ENCODE measurements at places on chromosomes 16 and 17.
A peak's percentile ranks its signal among the peaks of the same experiment; 100 is the strongest.

DNA sequence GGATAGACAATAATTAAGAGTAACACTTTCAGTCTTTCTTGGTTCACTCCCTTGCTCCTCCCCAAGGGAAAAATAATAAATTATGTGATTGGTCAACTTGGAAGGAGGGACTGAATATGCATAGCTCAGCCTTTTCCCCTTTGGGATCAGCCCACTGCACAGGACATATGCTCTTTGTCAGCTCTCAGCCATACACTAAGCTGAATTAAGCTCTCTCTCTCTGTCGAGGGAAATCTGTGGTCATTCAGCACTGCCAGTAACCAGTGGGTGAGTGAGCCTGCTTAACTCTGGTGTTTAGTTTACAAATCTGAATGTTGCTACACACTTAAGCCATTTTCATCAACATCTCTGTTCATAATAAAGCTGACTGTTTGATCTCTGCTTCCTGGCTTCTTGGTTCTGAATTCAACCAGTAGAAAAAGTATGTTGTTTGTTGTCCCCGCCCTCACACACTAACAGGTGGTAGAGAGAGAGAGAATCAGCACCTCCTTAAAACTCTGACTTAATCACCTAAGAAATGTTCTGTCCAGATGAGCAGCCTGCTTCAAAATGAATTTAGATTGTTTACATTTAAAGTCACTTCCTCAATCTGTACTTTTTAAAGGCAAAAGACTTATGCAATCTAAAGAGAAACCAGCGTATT, 102.3 kb upstream of the C17orf78 start:
- no peak for DNase-seq

- DNase-seq: no peak
Measured at GRCh38 chr17:10875430-10875851, 37.6 kb upstream of the PIRT start.

DNA sequence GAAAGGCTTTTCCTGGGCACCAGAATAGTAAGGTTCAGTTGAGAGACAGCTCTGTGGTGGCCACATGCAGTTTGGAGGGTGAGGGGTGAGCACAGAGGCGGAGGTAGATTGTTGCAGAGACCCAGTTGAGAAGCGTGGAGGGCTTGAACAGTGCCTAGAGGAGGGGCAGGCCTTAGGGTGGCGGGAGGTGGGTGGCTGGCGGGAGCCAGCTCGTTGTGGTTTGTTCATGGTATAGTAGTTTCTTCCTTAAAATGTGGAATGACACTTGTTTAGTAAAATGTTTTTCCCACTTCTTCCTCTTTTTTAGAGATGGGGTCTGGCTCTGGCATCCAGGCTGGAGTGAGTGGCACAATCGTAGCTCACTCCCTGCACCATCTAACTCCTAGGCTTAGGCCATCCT, 14.2 kb downstream of the USP10 start:
- no peak for DNase-seq

DNA sequence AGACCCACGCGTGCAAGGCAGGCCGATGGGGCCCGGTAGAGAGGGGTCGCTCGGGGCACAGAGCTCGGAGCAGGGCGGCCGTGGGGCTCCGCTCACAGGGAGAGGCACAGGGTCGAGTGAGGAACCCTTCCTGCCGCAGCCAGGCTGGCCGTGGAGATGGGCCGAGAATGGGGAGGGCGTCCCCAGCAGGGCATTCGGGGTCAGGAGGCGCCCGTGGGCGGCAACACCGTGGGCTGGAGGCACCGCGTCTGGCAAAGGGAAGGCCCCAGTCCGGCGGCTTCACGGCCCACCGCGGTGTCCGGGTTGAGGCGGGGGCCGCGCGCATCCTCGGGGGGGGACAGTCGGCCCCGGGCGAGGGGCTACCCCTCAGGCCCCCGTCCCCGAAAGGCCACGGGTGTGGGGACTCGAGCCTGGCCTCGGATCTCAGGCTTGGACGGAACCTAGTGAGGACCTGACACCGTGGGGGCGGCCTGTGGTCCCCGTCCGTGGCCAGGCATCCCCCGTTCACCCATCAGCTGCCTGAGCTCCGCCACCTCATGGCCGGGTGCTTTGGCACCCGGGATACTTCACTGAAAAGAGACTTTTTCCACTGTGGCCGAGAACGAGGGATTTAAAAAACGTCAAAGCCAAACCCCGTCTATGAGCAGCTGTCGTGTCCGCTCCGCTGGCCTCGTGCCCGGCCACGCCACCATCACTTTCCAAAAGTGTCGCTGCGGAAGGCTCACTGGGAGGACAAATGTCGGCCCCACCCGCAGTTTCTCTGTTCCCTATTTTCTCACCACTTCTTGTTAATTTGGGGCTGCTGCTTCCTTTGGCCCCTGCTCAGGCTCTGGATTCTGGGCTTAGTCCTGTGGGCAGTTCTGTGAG, 73.6 kb downstream of the METRNL start:
- no peak for DNase-seq

DNA sequence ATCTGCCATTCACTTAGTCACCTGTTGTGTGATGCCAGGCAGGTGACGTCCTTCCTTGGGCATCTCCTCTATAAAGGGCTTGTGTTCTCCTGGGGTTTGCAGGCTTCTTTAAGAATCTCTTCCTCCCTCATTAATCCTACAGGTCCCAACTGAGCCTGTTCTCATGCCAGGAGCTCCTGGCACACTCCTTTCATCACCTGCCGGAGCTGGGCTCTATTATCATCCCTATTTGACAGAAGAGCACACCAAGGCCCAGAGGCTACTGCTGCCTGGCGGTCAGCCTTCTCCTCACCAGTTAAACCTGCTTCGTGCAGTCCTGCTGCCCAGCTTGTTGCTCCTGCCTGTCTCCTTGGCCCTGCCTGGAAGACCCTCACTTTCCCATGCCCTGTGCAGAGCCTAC, 51.2 kb downstream of the RAI1 start:
- no peak for DNase-seq

DNA sequence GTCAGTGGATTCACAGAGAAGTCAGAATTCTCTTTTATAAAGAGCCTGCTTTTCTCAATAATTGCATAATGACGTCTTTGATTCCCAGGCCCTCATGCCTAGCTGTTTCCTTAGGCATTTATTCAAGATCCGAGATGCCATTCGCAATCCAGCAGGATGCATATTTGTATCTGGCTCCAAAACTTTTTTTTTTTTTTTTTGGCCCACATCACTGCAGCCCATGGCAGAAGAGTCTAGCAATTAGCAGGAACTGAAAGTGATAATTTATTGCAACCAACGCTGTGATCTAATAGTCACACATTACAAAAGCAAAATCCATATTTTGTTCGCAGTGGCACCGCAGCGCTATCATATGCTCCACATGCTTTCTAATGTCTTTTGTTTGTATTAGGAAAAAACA, 503.4 kb downstream of the MAF start:
- DNase-seq: no peak

- no peak for DNase-seq
Measured at GRCh38 chr16:48562475-48562874, 47.5 kb downstream of the N4BP1 start.

DNA sequence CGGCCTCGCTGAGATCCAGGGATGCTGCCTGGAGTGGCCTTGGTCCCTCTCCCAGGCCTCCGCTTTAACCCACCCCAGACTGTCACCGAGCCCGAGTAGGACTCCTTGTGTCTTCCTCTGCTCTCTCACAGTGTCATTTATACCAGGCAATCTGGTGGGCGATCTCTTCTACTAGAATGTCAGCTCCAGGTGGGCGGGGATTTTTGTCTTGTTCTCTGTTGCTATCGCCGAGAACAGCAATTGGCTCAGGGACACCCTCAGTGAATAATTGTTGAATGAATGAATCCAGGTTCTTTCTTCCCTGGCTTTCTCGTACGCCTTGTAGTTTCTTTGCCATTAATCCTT, 591 bp downstream of the DHX38 start:
- DNase-seq: no peak

DNA sequence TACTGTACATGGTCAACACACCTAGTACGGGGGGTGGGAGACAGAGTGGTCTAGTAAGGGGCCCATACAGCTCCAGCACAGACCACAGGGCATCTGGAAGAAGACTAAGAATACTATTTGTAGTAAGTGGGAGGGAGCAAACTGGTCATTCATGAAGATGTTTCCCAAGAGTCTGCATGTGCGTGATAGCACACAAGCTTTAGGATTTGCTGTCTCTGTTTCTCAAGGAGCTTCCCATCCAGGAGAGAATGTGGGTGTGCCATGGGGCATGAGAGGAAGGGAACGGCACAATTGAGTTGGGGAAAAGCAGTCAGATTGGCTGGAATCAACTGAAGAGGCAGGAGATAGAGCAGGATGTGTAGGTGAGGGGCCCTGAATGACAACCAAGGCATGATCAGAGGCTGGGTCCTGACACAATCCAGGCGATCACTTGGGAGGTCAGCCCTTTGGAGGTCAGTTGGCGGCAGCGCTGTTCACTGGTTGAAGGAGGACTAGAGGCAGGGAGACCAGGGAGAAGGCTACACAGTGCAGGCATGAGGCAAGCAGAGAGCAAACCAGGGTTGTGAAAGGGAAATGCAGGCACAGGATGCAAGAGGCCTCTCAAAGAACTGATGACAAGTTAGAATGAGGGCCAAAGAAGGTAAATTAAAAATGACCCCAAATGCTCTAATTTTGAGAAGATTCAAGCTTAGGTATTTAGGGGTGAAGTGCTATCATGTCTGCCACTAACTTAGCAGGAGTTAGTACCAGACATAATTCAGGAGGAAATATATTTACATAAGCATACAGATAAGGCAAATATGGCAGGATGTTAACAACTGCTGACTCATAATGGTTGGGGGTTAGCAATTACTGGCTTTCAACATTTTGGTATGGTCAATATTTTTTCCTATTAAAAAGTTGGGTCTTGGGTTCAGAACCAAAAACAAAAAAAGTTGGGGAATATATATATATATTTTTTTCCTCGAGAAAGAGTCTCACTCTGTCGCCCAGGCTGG, 10.3 kb downstream of the UBE2O start:
- DNase-seq: no peak

DNA sequence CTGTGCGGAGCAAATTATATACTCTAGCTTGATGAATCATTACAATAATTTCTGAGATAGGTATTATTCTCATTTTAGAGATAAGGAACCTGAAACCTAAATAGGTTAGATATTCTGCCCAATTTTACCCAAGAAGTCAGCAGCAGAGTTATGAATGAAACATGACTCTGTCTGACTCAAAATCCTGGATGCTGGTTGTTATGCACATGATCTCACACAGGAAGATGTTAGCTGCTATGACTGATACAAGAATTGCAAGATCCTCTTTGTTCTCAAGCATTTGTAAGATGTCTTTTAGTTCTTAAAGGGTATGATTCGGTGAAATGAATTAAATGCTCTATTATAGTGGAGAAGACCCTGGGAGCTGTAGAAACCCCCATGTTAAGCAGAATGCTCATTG, 447.8 kb downstream of the KIF2B start:
- DNase-seq: no peak

DNA sequence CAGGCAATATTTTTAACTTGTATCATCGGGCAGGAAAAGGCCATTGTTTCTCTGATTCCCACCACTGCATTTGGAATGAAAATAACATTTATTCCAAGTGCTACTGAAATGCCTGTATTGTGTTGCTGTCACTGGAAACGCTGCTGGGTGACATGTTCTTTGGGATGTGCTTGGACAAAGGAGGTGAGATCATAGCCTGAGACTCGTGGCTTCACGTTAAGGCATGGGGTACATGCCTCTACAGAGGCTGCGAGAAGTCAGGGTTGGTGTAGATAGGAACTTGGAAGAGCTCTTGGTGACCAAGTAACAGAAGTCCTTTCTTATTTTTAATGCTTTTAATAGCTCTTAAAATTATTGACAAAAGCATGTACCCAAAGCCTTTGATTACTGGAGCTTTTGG, 58.8 kb upstream of the MAF start:
- no peak for DNase-seq

DNA sequence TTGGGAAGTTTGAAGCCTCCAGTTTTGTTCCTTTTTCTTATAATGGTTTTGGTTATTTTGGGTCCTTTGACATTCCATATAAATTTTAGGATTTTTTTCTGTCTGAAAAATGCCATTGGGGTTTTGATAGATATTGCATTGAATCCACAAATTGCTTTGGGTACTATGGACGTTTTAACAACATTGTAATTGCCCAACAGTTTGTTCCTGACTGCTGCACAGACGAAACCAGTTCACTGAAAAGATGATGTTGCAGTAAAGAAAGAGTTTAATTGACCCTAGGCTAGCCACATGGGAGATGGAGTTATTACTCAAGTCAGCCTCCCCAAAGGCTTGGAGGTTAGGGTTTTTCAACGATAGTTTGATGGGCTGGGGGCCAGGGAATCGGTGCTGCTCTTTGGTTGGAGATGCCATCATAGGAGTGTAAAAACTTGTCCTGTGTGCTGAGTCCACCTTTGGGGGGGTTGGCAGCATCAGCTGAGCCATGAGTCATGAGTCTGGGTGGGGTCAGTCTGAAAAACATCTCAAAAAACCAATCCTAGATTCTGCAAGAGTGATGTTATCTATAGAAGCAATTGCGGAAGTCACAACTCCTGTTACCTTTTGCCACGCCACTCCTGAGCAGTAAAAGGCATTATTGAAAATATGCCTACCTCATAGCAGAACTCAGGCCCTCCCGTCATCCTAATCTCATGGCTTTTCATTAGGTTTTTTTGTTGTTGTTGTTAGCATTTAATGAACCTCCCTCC, 2.7 kb upstream of the PRSS41 start:
- DNase-seq: no peak

DNA sequence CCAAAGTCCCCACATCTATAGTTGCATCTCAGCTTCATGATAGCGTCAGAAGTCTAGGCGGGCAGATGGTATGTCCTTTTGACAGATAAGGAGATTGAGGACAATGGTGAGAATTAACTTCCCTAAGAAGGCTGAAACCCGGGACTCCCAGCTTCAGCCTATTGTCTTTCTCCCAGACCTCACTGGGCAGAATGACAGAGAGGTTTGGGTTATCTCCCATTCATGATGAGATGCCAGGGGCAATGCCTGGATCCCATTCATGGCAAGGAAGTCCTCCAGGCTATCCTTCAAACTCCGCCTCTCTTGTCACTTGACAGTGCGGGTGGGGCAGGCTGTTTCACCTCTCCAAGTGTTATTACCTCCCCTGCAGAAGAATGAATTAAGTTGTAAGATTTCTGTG, 100.3 kb downstream of the IRX5 start:
- DNase-seq: no peak

GRCh38 chr17:83151442-83152226, 72.2 kb downstream of the METRNL start:
- no peak for DNase-seq

- DNase-seq: no peak
Measured at GRCh38 chr16:11315510-11315909, 29.7 kb upstream of the RMI2 start.

GRCh38 chr16:82072313-82072712, 37.3 kb downstream of the HSD17B2 start:
- DNase-seq: no peak

GRCh38 chr16:49365711-49366509, 7.7 kb upstream of the C16orf78 start:
- DNase-seq: peak; percentile 83

GRCh38 chr16:4762205-4762604, 4.8 kb downstream of the ZNF500 start:
- no peak for DNase-seq

GRCh38 chr17:32007463-32008298, 498 bp downstream of the LRRC37B start:
- DNase-seq: no peak
